ENCODE measurements at places on chromosomes 7 and 10.

- no peak for DNase-seq
Measured at GRCh38 chr7:71135663-71136062, 3.7 kb downstream of the GALNT17 start.

GRCh38 chr7:149087376-149087775 lies 3.1 kb downstream of the ZNF786 start:
- no peak for DNase-seq

DNA sequence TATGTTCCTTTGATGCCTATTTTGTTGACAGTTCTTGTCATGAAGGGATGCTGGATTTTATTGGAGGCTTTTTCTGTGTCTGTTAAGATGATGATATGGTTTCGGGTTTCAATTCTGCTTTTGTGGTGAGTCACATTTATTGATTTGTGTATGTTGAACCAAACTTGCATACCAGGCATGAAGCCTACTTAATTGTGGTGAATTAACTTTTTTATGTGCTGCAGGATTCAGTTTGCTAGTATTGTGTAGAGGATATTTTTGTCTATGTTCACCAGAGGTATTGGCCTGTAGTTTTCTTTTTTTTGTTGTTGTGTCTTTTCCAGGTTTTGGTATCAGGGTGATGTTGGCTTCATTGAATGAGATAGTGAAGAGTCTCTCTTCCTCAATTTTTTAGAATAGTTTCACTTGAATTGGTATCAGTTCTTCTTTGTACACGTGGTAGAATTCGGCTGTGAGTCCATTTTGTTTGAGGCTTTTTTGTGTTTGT lies 345.9 kb downstream of the KIF20B start:
- DNase-seq = no peak

DNA sequence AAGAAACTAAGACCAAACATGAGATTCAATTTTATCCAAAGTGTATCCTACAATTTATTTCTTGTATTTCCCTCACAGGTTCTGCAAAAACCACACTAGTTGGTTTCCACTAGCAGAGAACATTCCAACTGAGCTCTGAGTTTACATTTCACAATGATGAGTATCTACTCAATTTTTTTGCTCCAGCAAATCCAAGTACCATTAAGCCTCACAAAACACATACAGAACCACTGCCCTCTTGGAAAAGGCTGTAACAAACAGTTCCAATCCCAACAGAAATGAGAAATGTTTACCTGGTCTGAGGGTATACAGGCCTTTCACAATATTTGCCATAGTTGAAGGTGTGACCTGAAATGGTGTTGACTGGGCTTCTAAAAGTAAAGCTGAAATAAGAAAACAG lies 59.9 kb downstream of the CACUL1 start:
- peak; percentile 65 for DNase-seq

Data from GM23248 (cell line).